Kidney epithelial cell (primary cell): ENCODE measurements at places on chromosomes 11 and 22. TPM values are rescaled to one million over a fixed set of nuclear protein-coding genes. Genes with fewer than 3 reads are reported as not detected.

The LIF gene
- 108 and 112 TPM in 2 replicates for total RNA-seq

The VSIG10L2 gene
- total RNA-seq: not detected in 2 replicates

The KLHL35 gene
- 1.5 and 6.8 TPM in 2 replicates for total RNA-seq

The GRK3 gene
- 5.8 and 7.6 TPM in 2 replicates for total RNA-seq

The CD3G gene
- not detected in 2 replicates for total RNA-seq

The TMEM45B gene
- total RNA-seq: 2.3 and 2.8 TPM in 2 replicates

The CBLIF gene
- total RNA-seq: not detected in 2 replicates

The FGF3 gene
- total RNA-seq: not detected in 2 replicates

The OR4D5 gene
- not detected in 2 replicates for total RNA-seq

The UBASH3B gene
- total RNA-seq: 32.0 and 45.4 TPM in 2 replicates

The UPK3A gene
- total RNA-seq: not detected in 2 replicates

The PIWIL4 gene
- total RNA-seq: 1.8 and 3.7 TPM in 2 replicates

The TREH gene
- total RNA-seq: not detected in 2 replicates

The HMBS gene
- total RNA-seq: 27.7 and 29.7 TPM in 2 replicates

The YPEL4 gene
- 1.4 TPM in 1 of 2 replicates, not detected in the other for total RNA-seq

The BIRC3 gene
- total RNA-seq: 7.2 and 10.0 TPM in 2 replicates

The RIMBP3B gene
- total RNA-seq: 0.07 and 0.29 TPM in 2 replicates

The TRPM5 gene
- total RNA-seq: not detected in 2 replicates

The SLC15A3 gene
- 2.3 and 2.4 TPM in 2 replicates for total RNA-seq

The RIC3 gene
- 10.2 and 19.5 TPM in 2 replicates for total RNA-seq

The BLID gene
- total RNA-seq: not detected in 2 replicates

The SREBF2 gene
- 108 and 133 TPM in 2 replicates for total RNA-seq

The APOL5 gene
- total RNA-seq: not detected in 2 replicates

The FXYD2 gene
- 5.0 and 7.5 TPM in 2 replicates for total RNA-seq

The C1QTNF5 gene
- total RNA-seq: 2.9 and 6.2 TPM in 2 replicates

The RAPSN gene
- total RNA-seq: 0.14 and 0.21 TPM in 2 replicates

The ZNRF3 gene
- total RNA-seq: 10.5 and 14.0 TPM in 2 replicates

The OR52A1 gene
- not detected in 2 replicates for total RNA-seq

The LDHAL6A gene
- not detected in 2 replicates for total RNA-seq

The SLN gene
- total RNA-seq: not detected in 2 replicates

The HEPN1 gene
- not detected in 2 replicates for total RNA-seq

The ANKK1 gene
- 0.50 and 0.75 TPM in 2 replicates for total RNA-seq

The OR8J3 gene
- not detected in 2 replicates for total RNA-seq

The KCNQ1OT1 gene
- 0.48 and 0.54 TPM in 2 replicates for total RNA-seq

The POU2F3 gene
- 0.14 and 1.1 TPM in 2 replicates for total RNA-seq

The CCDC116 gene
- 0.38 TPM in 1 of 2 replicates, not detected in the other for total RNA-seq

The BUD13 gene
- 11.4 and 12.1 TPM in 2 replicates for total RNA-seq
